ENCODE measurements at places on chromosomes 12 and 14. TPM values are rescaled to one million over a fixed set of nuclear protein-coding genes. Genes with fewer than 3 reads are reported as not detected.

GRCh38 chr14:20278414-20278813 is 27.3 kb downstream of the TTC5 start:
- no peaks in the 10 kb centered on the region for H3K36me3 ChIP-seq
- H3K27me3 ChIP-seq, result no peaks in the 10 kb centered on the region
- H3K27ac ChIP-seq, result no peak overlapping the region
- no peak for DNase-seq
- H3K4me3 ChIP-seq, result no peak overlapping the region

DNA sequence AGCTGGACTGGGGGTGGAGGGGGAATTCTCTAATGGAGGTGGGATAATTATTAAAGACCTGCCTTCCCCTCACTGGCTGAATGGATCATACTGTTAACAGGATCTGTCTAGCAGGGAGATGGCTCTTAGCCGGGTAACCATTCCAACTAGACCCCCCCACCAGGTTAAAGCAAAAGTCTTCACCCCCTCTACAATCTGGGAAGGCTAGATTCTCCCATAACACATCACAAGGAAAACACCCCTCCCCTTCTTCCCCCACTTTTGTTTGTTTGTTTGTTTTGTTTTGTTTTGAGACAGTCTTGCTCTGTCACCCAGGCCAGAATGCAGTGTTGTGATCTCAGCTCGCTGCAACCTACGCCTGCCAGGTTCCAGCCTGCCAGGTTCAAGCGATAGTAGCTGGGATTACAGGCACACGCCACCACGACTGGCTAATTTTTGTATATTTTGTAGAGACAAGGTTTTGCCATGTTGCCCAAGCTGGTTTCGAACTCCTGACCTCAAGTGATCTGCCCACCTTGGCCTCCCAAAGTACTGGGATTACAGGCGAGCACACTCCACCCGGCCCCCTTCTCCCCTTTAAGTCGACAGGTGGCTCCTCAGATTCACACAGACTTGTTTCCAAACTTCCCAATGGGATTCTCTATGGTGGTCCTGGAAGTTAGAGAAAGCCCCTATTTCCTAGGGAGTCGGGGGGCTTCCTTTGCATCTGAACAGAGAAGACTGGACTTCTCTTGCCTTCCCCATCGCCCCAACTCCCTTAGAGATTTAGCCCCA is 3.5 kb upstream of the BAZ2A start:
- DNase-seq, result no peak
- no peak overlapping the region for H3K27ac ChIP-seq
- peaks cover 18% of the 10 kb centered on the region for H3K36me3 ChIP-seq
- H3K27me3 ChIP-seq, result no peaks in the 10 kb centered on the region

Gene GALNT4
- total RNA-seq, result 10.2 TPM

- no peak for DNase-seq
- H3K4me3 ChIP-seq, result no peak overlapping the region
- H3K4me1 ChIP-seq, result no peaks in the 10 kb centered on the region
These were observed 401.6 kb downstream of the VRK1 start for GRCh38 chr14:97198813-97199212.

GRCh38 chr12:133129368-133130037 is 571 bp downstream of the ZNF891 start:
- no peak for DNase-seq
- H3K27me3 ChIP-seq, result no peaks in the 10 kb centered on the region
- no peaks in the 10 kb centered on the region for H3K36me3 ChIP-seq
- no peak overlapping the region for H3K27ac ChIP-seq
- no peaks in the 10 kb centered on the region for H3K4me1 ChIP-seq

Gene SLC8A3
- 4.5 TPM for total RNA-seq

DNA sequence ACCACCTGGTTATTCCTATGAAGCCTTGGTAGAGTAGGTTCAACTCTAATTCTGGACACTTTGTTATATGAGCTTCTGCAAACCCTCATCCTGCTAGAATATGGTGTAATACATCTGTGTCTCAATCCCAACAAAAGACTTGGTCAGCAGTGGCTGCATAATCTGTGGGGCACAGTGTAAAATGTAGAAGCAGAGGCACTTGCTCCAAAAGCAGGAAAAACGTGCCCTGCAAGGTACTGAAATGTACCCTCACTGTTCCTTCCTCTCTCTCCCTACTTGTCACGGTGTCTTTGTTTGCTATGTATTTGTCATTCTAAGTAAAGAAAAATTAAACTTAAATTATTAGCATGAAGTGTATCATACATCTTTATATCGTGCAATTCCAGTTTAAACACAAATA is 267.9 kb downstream of the BCL11B start:
- H3K4me3 ChIP-seq, result no peak overlapping the region
- no peak for DNase-seq
- H3K27ac ChIP-seq, result no peak overlapping the region
- no peaks in the 10 kb centered on the region for H3K27me3 ChIP-seq
- no peaks in the 10 kb centered on the region for H3K36me3 ChIP-seq

Gene STXBP6
- 6.4 TPM for total RNA-seq

DNA sequence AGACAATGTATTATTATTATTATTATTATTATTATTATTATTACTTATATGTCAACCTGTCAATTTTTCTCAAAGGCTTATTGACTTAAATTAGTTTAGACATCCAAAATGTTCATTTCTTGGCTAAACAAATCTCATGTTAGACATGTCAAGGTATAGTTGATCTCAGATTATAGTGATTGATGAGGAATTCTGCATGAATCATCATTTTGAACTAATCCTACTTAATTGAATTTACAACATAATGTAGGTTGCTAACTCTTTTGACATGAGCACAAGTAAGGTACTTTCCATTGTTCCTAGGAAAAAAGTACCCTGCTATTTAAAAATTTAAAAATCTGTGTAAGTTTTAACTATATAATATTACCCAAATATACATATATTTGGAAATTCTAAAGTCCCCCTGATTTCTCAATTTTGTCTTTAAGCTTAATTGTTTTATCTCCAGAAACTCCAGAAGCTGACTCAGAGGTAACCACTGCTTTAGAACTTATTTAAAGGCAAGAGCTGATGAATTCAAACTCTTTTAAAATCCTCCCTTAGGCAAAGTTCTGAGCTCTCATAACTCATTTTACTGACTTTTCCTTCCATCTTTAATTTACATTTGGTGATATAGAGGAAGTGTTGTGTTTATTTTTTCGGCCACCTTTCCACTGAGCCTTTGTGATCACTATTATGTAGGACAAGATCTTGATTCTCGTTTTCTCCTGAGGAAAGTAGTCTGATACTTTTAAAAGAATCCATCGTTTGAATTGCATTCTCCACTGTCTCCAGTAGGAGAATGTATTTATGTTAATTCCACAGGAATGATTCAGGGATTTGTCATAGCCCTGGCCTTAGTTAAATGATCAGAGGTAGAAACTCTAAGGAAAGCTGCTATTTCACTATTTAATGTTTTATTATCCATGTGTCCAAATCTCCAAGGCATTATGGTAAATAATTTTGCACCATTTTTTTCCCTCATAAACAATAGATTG is 1304.5 kb downstream of the AACS start:
- H3K4me1 ChIP-seq, result no peaks in the 10 kb centered on the region
- no peaks in the 10 kb centered on the region for H3K27me3 ChIP-seq
- H3K36me3 ChIP-seq, result no peaks in the 10 kb centered on the region

- H3K36me3 ChIP-seq, result no peaks in the 10 kb centered on the region
- DNase-seq, result no peak
- no peak overlapping the region for H3K27ac ChIP-seq
- no peaks in the 10 kb centered on the region for H3K4me1 ChIP-seq
- H3K4me3 ChIP-seq, result no peak overlapping the region
These were observed 140.8 kb downstream of the ERC1 start for GRCh38 chr12:1131811-1132224.

DNA sequence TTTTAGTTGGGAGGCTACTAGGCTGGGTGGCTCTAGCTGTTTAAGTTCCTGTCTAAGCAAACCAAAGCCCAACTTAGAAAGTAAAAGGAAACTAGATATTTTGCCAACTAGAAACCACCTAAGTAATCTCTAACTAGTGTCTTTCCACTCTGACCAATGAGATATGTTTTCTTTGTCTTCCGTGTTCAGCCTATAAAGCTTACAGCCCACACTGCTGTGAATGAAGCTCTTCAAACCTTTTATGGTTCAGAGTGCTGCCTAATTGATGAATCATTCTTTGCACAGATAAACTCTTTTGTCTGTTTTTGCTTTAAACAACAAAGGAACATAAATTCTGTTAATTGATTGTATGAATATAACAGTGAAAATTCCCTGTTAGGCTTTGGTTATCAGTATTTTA is 66.1 kb downstream of the FUT8 start:
- no peaks in the 10 kb centered on the region for H3K36me3 ChIP-seq
- no peak for DNase-seq
- peaks cover 11% of the 10 kb centered on the region for H3K4me1 ChIP-seq

DNA sequence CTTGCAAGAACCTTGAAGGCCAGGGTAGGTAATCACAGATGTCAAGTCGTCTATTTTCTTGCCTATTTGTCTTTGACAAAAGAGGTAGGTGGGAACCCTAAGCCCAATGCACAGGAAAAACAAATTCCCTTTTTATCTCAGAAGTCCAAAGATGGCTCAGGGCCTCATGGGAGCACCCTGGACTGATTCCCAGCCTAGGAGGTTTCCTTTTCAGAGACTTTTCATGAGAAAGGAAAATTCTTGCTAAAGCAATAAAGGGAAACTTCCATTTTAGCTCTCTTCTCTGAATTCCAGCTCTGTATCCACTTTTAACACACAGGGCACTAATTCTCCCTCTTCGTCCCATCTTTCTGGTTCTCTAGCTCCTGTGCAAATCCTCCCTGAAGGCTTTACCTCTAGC is 1.2 kb downstream of the ZNF641 start:
- H3K27ac ChIP-seq, result no peak overlapping the region
- peaks cover 11% of the 10 kb centered on the region for H3K4me1 ChIP-seq

Gene PTPRQ
- total RNA-seq, result 1.1 TPM

Gene ABCB9
- total RNA-seq, result 11.0 TPM

DNA sequence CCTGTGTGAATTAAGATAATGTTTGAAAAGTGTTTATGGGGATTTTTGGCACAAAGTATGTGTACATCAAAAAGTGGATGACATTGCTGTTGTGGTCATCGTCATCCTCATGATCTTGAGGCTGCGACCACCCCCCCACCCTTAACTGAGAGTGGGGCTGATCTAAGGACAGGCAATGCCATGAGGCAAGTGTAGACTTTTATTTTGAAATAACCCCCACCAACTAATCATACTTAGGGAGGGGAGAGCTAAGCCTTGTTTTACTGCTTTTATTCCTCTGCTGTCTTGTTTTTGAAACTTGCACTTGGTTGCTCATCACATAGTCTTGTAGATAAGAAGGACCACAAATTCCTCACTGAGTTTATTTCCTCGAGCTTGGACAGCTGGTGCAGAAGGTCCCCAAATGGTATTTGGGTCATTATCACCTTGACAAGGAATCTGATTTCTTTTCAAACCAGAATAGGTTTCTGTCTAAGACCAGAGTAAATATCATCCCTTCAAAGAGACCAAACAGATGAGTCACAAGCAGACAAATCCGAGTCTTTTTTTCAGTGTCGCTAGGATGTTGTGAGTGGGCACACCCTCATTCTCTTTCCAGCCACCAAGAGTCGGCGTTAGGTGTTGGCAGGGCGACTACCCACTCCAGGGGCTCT is 23.9 kb upstream of the SMOC1 start:
- no peak overlapping the region for H3K27ac ChIP-seq
- H3K4me3 ChIP-seq, result no peak overlapping the region
- no peak for DNase-seq
- H3K36me3 ChIP-seq, result no peaks in the 10 kb centered on the region

DNA sequence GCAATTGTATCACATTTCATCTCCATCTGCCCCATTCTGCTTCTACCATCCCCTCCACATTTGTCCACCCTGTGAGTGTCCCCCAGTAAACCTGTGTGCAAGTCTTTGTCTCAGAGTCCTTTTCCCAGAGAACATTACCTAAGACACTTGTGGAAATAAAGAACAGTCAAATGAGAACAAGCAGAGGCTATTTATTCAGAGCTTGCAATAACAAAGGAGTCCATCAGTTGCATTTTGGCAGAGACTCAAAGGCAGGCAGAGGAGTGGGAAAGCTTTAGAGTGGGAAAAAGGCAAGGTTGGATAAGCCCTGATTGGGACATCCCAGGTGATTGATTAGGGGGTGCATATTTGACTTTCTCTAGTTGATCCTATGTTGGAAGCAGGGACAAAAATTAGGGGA is 18.2 kb upstream of the PPFIBP1 start:
- H3K4me1 ChIP-seq, result no peaks in the 10 kb centered on the region
- no peak overlapping the region for H3K27ac ChIP-seq
- H3K4me3 ChIP-seq, result no peak overlapping the region
- DNase-seq, result no peak
- H3K36me3 ChIP-seq, result no peaks in the 10 kb centered on the region

GRCh38 chr12:42099433-42099832 is 45.2 kb downstream of the GXYLT1 start:
- H3K36me3 ChIP-seq, result peaks cover 17% of the 10 kb centered on the region
- no peaks in the 10 kb centered on the region for H3K27me3 ChIP-seq
- H3K27ac ChIP-seq, result no peak overlapping the region
- peaks cover 1% of the 10 kb centered on the region for H3K4me1 ChIP-seq
- no peak for DNase-seq

- H3K36me3 ChIP-seq, result no peaks in the 10 kb centered on the region
- no peaks in the 10 kb centered on the region for H3K27me3 ChIP-seq
- no peak overlapping the region for H3K27ac ChIP-seq
- no peak overlapping the region for H3K4me3 ChIP-seq
These were observed 54.1 kb upstream of the GPR68 start for GRCh38 chr14:91298576-91298975.

GRCh38 chr14:55190906-55191202 is 531 bp downstream of the DLGAP5 start:
- peaks cover 20% of the 10 kb centered on the region for H3K4me1 ChIP-seq
- H3K36me3 ChIP-seq, result peaks cover 25% of the 10 kb centered on the region
- DNase-seq, result no peak

- no peaks in the 10 kb centered on the region for H3K36me3 ChIP-seq
- H3K27me3 ChIP-seq, result no peaks in the 10 kb centered on the region
- DNase-seq, result no peak
- no peak overlapping the region for H3K4me3 ChIP-seq
These were observed 6.2 kb downstream of the CRADD start for GRCh38 chr12:93683410-93683809.

Gene UNC79
- total RNA-seq, result 0.13 TPM

- H3K27me3 ChIP-seq, result no peaks in the 10 kb centered on the region
- DNase-seq, result no peak
- no peaks in the 10 kb centered on the region for H3K36me3 ChIP-seq
- no peak overlapping the region for H3K27ac ChIP-seq
- H3K4me1 ChIP-seq, result no peaks in the 10 kb centered on the region
These were observed 444.6 kb downstream of the SOX5 start for GRCh38 chr12:23504641-23505399.

- H3K27ac ChIP-seq, result no peak overlapping the region
- no peaks in the 10 kb centered on the region for H3K27me3 ChIP-seq
- DNase-seq, result no peak
- no peaks in the 10 kb centered on the region for H3K4me1 ChIP-seq
These were observed 53.1 kb upstream of the GNG2 start for GRCh38 chr14:51807356-51807755.

DNA sequence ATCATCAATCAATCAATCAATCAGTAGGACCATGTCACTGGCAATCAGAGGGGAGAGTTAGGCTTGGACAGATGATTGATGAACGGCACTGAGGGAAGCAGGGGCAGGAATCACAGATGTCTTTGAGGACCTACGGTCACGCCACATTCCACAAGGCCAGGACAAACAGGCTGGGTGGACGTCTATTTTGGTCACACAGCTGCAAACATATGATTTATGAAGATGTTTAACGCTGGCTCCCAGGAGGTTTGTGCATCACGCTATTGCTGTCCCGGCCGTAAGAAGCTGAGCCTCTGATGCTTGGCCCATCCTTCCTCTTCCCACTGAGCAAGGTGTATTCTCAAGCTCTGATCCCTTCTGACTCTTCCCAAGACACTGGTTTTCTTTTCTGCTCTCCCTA is 160.8 kb downstream of the FOXN3 start:
- H3K36me3 ChIP-seq, result no peaks in the 10 kb centered on the region
- no peak overlapping the region for H3K27ac ChIP-seq
- H3K4me1 ChIP-seq, result no peaks in the 10 kb centered on the region
